ENCODE measurements at places on chromosomes 4 and X.

- DNase-seq = no peak
These were observed 5.2 kb upstream of the ARX start for GRCh38 chrX:25020905-25021449.

- DNase-seq = peak; percentile 70
These were observed 289.3 kb downstream of the BCOR start for GRCh38 chrX:39808471-39808917.

- no peak for DNase-seq
These were observed 41.5 kb upstream of the BMP2K start for GRCh38 chr4:78734441-78735162.

DNA sequence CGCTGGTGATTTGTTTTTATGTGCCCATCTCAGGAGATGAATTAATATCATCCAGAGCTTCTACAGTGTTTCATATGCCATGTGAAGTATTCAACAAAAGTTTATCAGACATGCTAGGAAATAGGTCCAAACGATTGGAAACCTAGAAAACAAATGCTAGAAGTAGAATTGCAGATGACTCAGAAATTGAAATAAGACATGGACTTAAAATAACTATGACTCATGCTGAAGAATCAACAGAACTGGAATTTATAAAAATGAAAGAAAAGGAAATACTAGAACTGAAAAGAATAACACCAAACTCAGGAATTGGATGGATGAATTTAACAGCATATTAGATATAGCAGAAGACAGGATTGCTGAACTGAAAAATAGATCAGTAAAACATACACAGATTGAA lies 172.7 kb upstream of the GIMD1 start:
- peak; percentile 27 for DNase-seq

DNA sequence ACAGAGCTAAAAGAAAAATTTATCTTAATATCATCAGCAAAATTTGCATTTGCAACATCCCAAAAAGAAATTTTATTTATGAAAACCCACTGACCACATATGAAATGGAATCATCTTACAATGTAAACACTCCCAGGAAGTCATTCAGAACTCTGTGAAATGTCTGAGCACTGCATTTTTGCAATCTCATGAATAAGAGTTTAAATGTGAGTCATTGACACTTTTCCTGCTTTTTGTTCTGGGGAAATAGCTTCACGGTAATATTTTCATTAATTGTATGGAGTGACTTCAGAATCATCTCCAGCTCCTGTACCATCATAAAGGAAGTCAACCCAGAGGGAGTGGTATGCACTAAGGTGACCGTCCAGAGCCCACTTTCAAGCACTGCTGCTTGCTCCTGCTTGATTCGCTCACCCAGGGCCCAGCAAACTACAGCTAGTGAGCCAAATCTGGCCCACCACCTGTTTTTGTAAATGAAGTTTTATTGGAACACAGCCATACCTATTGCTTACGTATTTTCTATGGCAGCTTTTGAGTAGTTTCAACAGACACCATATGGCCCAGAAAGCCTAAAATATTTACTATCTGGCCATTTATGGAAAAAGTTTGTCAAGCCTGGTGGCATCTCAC lies 17.2 kb downstream of the EDNRA start:
- peak; percentile 21 for DNase-seq

GRCh38 chr4:98951710-98952109 lies 22.8 kb upstream of the EIF4E start:
- DNase-seq = no peak
